ENCODE measurements at places on chromosomes 16 and 17. TPM values are rescaled to one million over a fixed set of nuclear protein-coding genes. Genes with fewer than 3 reads are reported as not detected.

GRCh38 chr16:695355-696089 lies 5.3 kb upstream of the WDR24 start:
- H3K4me3 ChIP-seq = peak overlapping the region; percentile 82
- peak; percentile 65 for DNase-seq
- peak overlapping the region; percentile 65 for H3K27ac ChIP-seq
- H3K4me1 ChIP-seq = peaks cover 9% of the 10 kb centered on the region
- H3K27me3 ChIP-seq = no peaks in the 10 kb centered on the region

DNA sequence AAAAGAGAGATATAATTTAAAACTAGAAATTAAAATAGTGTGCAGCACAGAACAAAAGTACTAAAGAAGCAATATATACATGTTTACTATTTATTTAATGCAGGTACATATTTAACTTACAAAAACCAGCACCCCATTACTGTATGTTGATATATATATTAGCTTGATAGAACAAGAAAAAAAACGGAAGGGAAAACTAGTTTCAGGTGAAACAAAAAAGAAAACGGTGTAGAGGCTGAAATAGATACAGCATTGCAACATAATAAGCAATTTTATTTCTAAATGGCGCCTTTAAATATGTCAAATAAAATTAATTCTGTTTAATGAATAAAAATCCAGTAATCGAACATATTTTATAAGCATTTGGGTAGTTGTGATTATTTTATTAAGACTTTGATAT lies 3.9 kb downstream of the HNF1B start:
- no peak overlapping the region for H3K4me3 ChIP-seq
- H3K27ac ChIP-seq = no peak overlapping the region
- peaks cover 32% of the 10 kb centered on the region for H3K4me1 ChIP-seq
- H3K27me3 ChIP-seq = peaks cover 57% of the 10 kb centered on the region
- no peak for DNase-seq

- peaks cover 31% of the 10 kb centered on the region for H3K4me1 ChIP-seq
- no peak overlapping the region for H3K27ac ChIP-seq
- no peak for DNase-seq
- no peaks in the 10 kb centered on the region for H3K36me3 ChIP-seq
- H3K4me3 ChIP-seq = no peak overlapping the region
Measured at GRCh38 chr17:27804113-27804512, 3.8 kb upstream of the NOS2 start.

- no peak overlapping the region for H3K4me3 ChIP-seq
- peaks cover 7% of the 10 kb centered on the region for H3K27me3 ChIP-seq
- DNase-seq = no peak
- peaks cover 8% of the 10 kb centered on the region for H3K4me1 ChIP-seq
- H3K36me3 ChIP-seq = no peaks in the 10 kb centered on the region
Measured at GRCh38 chr17:62163847-62164246, 98.8 kb upstream of the MED13 start.

GRCh38 chr16:63976345-63976744 lies 1145.5 kb downstream of the CDH11 start:
- H3K27ac ChIP-seq = no peak overlapping the region
- no peaks in the 10 kb centered on the region for H3K36me3 ChIP-seq
- H3K27me3 ChIP-seq = no peaks in the 10 kb centered on the region

Gene SYCE1L
- total RNA-seq = 22.0 TPM

Gene LRRC37A
- 9.7 TPM for total RNA-seq

Gene TEDC2
- total RNA-seq = not detected
